Vagina (tissue), 2 donors: ENCODE measurements at places on chromosomes 12 and 14. TPM values are rescaled to one million over a fixed set of nuclear protein-coding genes. Genes with fewer than 3 reads are reported as not detected.

- DNase-seq: no peak
Measured at GRCh38 chr14:52025310-52025709, 36.0 kb downstream of the RTRAF start.

DNA sequence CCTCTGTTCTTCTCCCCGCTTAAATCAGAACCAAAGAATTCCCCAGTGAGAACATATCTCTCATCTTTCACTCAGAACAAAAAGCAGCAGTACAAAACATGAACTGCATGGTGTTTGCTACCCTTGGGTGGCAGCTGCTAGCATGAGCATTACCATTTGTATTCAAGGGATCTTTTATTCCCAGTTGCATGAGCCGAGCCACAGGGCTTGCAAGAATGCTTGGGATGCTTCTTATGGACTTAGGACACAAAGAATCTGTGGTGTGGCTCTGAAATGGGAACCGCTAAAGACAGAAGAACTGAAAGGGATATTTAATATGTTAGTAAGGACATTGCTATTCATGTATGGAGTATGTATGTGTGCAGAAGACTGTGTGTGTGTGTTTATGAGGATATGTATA is 190.6 kb downstream of the TMX1 start:
- DNase-seq: no peak

The GDF3 gene
- total RNA-seq: not detected

GRCh38 chr12:68454892-68455291 is 122.7 kb upstream of the MDM1 start:
- no peak for DNase-seq

GRCh38 chr12:52146089-52146821 is 45.6 kb downstream of the KRT80 start:
- DNase-seq: no peak

GRCh38 chr12:52044292-52044983 is 6.8 kb upstream of the NR4A1 start:
- peak; percentile 97 for DNase-seq

- DNase-seq: no peak
Measured at GRCh38 chr12:63018273-63018672, 83.3 kb upstream of the PPM1H start.

The TC2N gene
- total RNA-seq: 50.3 TPM

DNA sequence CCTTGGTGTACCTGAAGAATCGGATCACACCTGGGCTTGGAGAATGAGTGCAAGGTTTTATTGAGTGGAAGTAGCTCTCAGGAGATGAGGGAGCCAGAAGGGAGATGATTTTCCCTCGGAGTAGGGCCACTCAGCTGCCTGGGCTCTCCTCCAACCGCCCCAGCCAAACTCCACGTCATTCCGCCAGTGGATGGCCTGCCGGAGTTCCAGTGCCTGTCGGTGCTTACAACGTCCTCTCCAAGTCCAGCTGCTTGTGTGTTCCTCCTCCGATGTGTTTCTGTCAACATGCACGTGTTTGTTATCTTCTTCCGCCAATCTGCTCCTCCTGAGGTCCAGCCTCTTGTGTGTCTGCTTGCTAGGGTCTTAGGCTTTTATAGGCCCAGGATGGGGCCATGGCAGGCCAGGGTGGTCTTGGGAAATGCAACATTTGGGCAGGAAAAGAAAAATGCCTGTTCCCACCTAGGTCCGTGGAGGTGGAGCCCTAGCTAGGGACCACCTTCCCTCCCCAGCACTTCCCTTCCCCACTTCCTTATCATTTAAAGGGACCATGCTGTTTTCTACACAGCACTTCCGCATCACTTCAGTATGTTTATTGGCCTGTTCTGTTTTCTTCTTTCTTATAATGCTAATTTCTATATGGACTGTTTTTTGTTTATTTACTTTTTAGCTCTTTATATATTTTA is 343.2 kb downstream of the PDZRN4 start:
- no peak for DNase-seq

GRCh38 chr12:116490471-116490870 is 68.7 kb upstream of the MAP1LC3B2 start:
- DNase-seq: no peak

GRCh38 chr12:104223712-104224111 is 8.1 kb downstream of the TXNRD1 start:
- DNase-seq: no peak

- peak; percentile 25 for DNase-seq
Measured at GRCh38 chr12:129693731-129694130, 210.1 kb downstream of the TMEM132D start.

DNA sequence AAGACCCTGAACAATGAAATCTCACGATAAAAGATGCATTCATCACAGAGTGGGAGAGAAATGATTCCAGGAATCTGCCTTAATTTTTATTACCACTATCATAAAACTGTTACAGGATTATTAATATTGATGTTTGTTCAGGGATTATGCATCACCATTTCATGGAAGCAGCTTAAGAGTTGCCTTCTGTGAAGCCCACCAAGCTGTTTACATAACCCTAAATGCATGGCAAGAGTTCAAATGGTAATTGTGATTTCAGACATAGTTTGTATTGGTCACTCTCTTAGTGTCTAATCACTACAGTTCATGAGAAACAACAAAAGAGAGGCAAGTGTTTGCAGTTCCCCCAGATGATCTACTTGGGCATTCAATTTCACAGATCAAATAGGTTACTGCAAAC is 527.7 kb downstream of the RPS29 start:
- no peak for DNase-seq

DNA sequence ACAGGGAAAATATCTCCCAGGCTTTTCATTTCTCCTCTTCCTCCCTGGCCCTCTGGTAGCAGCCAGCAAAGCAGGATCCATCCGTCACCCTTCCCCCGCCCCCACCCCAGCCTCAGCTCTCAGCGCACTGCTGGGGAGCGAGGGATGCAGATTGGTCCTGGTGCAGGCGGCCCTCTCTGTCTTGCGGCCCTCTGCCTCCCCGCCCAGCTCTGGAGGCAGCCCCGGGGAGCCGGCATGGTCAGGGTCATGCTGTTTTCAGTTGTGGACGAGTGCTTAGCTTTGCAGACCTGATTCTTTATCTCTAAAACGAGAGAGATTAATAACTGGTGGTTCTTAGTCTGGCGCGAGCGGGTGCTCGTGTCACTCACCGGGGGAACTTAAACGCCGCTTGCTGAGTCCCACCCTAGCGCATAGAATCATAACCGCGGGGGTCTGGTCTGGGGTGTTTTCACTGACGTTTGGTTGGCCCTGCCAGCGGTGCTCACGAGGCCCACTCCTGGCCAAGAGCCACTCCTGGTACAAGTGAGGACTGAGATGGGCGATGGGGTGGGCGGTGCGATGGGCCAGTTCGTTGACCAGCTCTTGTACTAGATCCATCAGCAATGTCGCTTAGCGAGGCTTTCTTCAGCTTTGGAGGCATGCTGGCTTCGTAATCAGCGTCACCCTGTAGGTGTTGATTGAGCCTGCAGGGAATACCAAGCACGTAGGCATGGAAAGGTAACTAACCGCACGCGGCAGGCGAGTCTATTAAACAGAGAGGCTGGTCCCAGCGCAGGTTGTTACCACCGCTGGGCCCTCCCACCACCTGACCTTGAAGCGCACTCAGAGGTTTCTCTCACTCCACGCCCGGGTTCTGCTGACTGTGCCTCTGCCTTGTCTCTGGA is 95.2 kb downstream of the TSPAN9 start:
- no peak for DNase-seq

DNA sequence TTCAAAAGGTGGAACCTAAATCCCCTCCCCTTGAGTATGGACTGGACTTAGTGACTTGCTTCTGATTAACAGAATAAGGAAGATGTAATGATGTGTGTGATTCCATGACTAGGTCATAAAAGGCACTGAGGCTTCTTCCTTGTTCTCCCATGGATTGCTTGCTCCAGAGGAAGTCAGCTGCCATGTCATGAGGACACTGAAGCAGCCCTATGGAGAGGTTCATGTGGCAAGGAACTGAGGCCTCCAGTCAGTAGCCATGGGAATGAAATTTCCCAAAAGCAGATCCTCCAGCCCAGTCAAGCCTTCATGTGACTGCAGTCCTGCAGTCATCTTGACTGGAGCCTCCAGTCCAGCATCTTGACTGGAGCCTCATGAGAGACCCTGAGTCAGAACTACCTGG is 10.7 kb downstream of the TMBIM4 start:
- no peak for DNase-seq

- DNase-seq: no peak
Measured at GRCh38 chr12:91896286-91897024, 249.2 kb downstream of the BTG1 start.

GRCh38 chr12:130391186-130391585 is 53.5 kb downstream of the PIWIL1 start:
- no peak for DNase-seq

GRCh38 chr12:177336-177979 is 36.5 kb downstream of the SLC6A12 start:
- no peak for DNase-seq

GRCh38 chr12:46342562-46343033 is 30.0 kb downstream of the SLC38A2 start:
- no peak for DNase-seq

GRCh38 chr14:45177076-45177475 is 41.3 kb downstream of the FANCM start:
- DNase-seq: no peak

DNA sequence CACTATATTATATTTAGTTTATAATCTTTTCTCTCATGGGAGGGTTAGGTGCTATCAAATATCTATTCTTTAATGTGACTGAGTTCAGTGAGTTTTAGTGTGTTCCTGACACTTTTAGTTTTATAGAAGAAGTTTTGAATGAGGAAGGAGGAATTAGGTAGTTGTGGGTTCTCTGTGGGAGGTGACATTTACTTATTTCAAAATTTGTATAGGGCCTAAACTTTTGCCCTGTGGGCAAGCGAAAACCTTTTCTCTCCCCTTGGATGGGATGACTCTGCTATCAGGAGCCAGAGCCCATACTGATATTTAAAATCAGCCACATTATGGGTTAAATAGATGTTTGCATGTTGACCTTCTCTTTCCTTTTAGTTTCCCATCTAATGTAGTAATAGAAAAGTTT is 43.6 kb downstream of the SPATS2 start:
- no peak for DNase-seq

The OR11H6 gene
- not detected for total RNA-seq

DNA sequence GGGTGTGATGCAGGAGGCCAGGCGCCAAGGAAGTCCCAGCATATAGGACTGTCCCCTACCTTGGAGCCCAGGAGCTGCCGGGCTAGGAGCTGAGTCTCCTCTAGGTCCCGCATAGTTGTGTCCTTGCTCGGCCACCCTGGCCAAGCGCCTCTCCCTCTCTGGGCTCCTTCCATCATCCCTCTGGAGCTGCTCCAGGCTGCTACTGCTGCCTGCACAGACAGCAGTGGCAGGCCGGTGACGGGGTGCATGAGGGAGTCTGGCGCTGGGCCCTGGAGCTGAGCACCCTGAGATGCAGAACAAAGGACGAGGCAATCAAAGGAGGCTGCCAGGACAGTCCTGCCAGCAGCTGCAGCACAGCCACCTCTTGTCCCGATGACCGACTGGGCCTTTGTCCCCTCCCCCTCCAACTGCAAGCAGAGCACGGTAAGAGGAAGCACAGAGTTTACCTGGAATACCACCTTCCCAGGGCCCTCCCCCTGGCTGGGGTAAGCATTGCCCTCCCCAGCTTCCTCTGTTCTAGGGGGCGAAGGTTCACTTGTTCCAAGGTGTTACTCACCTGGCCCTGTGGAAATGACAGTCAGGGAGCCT is 10.4 kb downstream of the DTX1 start:
- DNase-seq: no peak

DNA sequence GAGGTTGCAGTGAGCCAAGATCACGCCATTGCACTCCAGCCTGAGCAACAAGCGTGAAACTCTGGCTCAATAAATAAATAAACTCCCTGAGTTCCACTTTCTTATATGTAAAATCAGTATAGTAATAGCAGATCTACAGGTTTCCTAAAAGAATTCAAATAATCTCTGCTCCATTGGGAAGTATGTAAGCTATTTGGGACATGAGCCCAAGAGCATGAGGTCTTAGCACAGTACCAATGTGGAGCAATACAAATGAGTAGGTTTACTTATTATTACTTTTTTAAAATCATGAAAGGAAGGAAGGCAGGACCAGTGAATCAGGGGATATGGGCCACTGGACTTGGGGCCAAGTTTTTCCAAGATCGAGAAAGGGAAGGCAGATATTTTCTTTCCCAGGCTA is 216.9 kb upstream of the DIO2 start:
- no peak for DNase-seq

GRCh38 chr14:99363051-99363450 is 91.1 kb upstream of the BCL11B start:
- DNase-seq: no peak
